ENCODE measurements at places on chromosomes 7 and 10.
A peak's percentile ranks its signal among the peaks of the same experiment; 100 is the strongest.

DNA sequence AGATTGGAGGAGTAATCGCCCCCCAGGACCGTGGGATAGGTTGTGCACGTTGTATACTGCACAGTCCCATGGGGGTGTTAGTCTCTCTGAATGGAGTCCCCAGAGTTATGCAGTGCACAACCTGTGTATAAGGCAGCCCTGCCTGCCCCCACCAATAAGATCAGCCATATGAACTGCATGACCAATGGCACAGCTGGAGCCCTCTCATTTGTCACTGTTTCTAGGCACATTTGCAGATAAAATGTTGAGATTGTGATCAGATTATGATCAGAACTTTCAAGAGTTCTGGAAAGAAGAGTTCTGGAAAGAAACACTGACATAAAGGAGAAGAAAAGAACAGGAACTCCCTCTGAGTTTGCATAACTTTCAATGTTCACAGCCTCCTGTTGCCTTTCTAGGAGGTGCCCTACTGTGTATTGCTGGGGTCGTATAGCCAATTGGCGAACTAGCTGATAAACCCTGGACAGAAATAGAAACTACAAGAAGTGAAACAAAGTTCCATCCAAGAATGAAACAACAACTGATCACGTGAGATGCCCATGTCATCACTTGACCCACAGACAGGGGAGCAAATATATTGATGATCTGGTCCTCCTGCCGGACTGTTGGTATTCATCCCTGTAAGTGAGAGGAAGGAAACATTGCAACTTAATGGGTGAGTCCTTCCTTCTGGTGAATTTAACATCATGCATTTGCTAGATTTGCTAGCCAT, 49.6 kb upstream of the TOMM7 start:
- DNase-seq = no peak

DNA sequence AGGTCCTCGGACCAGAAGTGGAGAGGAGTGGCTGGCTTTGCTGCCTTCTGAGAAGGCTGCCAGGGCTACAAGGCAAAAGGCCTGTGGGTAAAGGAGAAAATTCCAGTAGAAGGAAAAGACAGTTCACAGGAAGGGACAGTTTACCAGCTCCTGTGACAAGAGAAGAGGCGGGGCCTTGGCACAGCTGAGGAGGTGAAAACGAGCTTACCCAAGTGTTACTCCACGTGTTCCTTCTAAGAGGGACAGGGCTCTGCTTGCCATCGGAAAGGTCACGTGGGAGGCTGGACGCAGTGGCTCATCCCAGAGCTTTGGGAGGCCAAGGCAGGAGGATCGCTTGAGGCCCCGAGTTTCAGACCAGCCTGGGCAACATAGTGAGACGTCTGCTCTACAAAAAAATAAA, 129.4 kb upstream of the ZNF746 start:
- no peak for DNase-seq

GRCh38 chr7:30841801-30842541, 69.7 kb upstream of the AQP1 start:
- DNase-seq = no peak

- DNase-seq = no peak
Measured at GRCh38 chr7:47937711-47938573, 10.3 kb downstream of the PKD1L1 start.

DNA sequence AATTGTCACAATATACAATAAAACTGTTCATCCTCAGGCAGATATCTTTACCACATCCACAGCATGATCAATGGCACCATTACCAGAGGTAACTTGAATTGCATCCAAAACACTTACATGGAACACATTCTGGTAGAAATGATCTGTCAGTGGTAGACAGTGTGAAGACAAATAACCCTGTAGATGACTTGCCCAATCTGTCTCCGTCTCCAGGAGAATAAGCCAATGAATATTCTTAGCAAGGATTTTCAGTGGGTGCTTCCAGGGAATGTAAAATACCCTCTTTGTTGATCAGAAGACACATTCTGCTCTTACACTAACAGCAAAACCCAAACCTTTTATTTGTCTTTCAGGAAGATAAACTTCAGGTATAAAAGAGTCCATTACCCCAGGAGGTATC, 43.8 kb downstream of the VWC2 start:
- no peak for DNase-seq

- no peak for DNase-seq
Measured at GRCh38 chr7:92260248-92260781, 14.5 kb downstream of the ANKIB1 start.

- DNase-seq = no peak
Measured at GRCh38 chr10:1180071-1180730, 124.0 kb downstream of the WDR37 start.

GRCh38 chr10:125548356-125548755, 134.6 kb downstream of the TEX36 start:
- no peak for DNase-seq

GRCh38 chr7:600149-601035, 80.7 kb upstream of the PDGFA start:
- no peak for DNase-seq

DNA sequence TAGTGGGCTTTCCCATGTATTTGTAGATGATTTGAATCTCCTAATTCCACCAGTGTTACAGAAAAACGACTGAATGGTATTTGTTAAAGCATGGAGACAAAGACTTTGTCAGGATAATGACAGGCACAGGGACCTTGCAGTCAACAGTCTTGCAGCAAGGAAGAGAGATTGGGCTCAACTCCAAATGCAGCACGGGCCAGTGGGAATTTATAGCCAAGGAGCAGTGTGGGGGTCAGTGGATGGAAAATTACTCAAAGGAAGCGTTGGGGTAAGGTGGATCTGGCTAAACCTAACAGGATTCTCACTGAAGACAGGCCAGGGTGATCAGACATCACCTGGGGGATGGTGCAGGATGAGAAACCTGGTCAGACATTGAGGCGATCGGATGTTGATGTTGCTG, 24.3 kb downstream of the CPVL start:
- no peak for DNase-seq

DNA sequence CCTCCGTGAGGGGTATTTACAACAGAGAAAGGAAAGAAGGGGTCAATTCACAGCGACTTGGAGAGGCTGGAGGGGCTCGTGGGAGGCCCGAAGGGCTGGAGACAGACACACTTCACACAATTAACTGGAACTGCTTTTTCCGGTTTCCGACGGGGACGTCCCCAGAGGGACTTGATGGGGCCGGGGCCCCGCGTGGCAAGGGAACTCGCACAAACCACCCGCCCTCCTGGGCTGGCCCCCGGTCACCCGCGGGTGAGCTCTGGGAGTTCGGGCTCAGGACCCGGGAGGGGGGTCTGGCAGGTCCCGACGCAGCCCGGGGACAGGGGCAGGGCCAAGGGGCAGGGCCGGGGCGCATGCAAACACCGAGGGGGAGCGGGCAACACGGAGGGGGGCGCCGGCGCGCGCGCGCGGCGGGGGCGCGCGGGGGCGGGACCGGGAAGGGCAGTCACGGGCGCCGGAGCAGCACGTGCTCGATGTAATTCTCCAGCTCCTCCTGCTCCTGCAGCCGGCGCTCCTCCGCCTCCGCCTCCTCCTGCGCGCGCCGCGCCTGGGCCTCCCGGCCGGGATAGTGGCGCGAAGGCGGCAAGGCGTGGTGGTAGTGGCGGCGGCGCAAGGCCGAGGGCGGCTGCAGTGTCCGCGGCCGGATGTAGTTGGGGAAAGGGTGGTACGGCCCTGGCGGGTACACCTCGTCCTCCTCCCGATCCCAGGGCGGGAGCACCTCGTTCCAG, 2.7 kb downstream of the VGF start:
- DNase-seq = peak; percentile 26

GRCh38 chr7:121498816-121499215, 102.7 kb upstream of the FAM3C start:
- no peak for DNase-seq

GRCh38 chr7:34019301-34019790, 114.0 kb downstream of the BMPER start:
- no peak for DNase-seq

GRCh38 chr10:90856261-90856660, 1.6 kb downstream of the HTR7 start:
- DNase-seq = no peak

DNA sequence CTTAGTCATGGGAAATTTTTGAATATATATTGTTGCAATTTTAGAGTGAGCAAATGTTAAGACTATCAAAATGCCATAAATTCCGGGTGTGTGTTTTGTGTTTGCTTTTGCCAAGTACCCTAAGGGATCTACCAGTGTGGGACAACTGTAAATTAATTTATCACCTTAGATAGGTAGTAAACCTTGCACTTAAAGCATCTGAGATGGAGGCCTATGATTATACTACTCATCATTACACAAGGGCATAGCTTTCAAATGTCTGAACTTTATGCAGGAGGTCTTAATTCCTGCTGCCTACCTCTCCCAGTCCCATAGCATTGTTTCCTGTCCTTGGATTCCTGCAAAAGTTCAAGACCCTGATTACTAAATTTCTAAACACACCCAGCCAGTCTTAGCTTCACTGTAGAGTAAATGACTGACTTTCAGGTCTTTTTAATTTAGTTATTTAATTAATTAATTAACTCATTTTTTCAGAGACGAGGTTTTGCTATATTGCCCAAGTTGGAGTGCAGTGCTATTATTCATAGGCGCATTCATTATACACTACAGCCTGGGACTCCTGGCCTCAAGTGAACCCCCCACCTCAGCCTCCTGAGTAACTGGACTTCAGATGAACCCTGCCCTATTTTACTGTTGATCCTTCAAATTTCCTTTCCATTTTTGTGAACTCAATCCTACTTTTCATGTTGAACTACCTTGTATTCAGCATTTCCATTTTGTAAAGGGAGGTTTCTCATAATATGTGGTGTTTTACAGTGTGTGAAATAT, 47.0 kb downstream of the THSD7A start:
- DNase-seq = no peak

DNA sequence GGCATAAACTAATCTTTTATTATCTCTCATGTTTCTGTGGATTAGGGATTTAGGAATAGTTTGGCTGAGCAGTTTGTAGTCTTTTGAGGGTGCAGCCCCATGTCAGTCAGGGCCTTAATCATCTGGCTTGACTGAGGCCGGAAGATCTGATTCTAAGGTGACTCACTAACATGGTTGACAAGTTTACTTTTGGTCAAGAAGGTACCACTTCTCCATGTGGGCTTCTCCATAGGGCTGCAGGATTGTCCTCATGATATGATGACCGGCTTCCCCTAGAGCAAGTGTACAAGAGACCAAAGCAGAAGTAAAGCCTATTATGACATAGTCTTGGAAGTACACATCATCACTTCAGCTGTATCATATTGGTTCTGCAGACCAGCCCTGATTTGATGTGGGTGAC, 45.9 kb upstream of the OIT3 start:
- DNase-seq = no peak

- DNase-seq = peak; percentile 20
Measured at GRCh38 chr10:6445671-6446316, 134.3 kb downstream of the PRKCQ start.

DNA sequence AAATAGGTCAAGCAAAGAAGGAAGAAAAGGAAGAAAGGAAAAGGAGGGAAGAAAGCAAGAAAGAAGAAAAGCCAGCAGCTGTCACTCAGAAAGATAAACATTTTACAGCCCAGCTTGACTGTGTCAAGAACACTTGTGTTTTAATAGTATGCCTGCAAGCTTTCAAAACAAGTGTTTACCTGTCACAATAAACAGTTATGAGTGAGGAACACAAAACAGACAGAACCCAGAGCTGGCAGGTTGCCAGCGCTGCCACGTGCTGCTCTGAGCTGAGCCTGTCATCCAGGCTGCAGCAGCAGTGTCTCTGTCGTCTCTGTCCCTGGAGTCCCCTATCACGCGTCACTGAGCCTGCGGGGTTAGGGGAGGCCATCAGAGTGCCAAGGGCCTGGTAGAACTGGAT, 827.6 kb upstream of the AUTS2 start:
- DNase-seq = no peak

DNA sequence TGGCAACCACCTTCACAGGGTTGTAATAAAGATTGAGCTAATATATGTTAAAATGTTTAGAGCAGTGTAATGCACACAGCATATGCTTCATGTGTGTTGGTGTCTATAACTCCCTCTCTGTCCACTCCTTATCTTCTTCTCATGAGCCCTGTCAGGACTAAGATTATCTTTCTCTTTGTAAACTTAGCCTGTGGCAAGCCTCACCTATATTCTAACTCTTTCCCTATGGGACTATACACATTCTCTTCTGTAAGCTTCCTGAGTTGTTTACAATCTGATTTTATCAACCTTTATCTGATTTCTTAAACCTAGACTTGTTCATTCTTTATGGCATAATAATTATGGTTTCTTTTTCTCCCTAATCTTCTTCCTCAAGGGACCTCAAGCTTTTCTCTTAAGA, 2.4 kb upstream of the PIP start:
- DNase-seq = no peak

DNA sequence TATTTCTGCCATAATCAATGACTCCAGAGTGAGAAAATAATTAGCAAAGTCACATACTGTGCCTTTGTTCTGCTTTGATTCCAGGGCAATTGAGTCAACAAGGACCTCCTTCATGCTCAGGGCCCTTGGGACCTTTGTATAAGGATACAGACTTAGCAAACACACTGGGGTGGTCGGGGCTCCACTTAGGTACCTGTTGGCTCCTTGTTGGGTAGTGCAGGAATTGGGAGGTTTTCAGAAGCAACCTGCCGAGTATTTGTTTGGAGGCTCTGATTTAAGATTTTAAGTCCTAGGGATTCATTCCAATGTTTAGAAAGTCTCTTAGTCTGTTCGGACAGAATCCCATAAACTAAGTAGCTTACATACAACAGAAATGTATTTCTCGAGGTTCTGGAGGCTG, 3.0 kb downstream of the ADCK2 start:
- no peak for DNase-seq

GRCh38 chr7:122143376-122143750, 686 bp downstream of the AASS start:
- DNase-seq = no peak

GRCh38 chr10:124716369-124716768, 27.8 kb downstream of the FAM53B start:
- no peak for DNase-seq

DNA sequence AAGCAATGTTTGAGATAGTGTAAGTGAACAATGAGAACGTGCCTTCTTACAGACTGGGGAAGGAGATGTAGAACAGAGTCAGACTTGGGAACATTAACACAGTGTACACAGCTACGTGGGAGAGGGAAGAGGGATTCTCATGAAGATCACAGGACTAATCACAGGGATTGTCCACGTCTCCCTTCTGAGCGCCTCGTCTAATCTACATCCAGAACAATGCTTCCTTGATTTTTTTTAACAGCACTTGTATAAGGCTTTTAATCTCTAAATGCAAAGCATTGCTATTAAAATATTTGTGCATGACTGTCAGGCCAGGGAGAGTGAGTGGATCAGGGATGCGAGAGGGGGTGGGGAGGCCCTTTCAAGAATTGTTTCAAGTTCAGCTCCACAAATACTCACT, 62.7 kb downstream of the MET start:
- no peak for DNase-seq

GRCh38 chr10:3480281-3480989, 304.6 kb downstream of the KLF6 start:
- no peak for DNase-seq

All from occipital lobe (tissue), 3 donors.